ENCODE measurements at places on chromosomes 2 and 18.

GRCh38 chr2:133957724-133958480 lies 296.0 kb upstream of the MGAT5 start:
- DNase-seq, result no peak

DNA sequence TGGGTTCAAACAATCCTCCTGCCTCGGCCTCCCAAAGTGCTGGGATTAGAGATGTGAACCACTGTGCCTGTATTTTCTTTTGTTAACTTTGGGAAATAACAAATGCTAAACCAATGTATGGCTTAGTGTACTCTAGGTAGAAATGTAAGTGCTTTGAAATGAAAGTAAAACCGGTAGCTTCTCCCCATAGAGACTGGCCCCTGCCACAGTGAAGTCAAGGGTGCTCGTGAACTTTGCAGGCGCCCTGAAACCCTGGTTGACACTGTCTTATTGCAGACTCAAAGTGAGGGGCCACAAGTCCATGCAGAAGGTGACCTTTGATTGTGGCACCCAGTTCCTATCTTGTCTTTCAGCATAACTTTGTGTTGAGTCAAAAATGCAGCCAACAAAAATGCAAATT lies 24.2 kb upstream of the MTCL1 start:
- DNase-seq, result no peak

DNA sequence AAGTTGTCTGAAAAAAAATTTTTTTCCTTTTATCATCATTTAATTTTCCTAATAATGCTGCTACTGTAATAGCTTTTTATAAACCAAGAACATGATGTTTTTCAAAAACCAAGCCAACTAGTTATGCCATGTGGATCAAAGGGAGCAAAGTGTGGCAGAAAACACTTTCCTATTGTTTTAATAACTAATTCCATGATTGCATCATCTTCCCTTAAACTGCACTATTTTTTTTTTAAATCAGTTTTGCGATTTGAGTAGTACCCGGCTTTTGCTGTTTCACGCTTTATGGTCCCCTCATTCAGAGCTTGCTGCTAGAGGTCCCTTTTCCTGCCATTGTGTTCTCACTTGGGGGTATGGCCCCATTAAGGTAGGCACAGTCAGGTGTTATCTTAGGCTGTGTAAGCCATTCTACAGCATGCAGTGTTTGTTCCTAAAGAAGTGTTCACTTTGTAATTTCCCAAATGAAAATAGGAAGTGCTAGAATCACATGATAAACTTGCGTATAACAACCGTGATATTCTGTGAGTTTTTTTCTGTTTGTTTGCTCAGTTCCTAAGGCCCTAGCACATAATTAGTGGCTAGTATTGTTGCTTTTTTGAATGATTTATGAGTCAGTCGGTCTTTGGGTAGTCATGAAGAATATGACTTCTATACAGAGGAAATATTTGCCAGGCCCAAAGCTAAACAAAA lies 225.8 kb downstream of the PTGR3 start:
- peak; percentile 25 for DNase-seq

GRCh38 chr18:10430677-10431076 lies 23.8 kb upstream of the APCDD1 start:
- no peak for DNase-seq

DNA sequence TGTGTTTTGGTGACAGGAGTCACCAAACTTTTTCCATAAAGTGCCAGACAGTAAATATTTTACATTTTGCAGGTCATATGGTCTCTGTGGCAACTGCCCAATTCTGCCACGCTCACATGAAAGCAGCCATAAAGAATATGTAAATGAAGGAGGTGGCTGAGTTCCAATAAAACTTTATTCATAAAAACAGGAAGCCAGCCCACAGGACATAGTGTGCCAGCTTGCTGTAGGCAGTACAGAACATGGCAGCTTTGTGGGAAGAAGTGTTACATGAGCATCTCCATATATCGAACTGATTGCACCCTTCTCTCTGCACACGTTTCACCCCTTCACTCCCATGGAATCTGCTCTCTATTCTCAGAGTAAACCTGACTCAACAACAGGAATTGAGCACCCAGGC lies 10.2 kb downstream of the ASB18 start:
- DNase-seq, result no peak

GRCh38 chr2:28117104-28117596 lies 226.6 kb downstream of the BABAM2 start:
- DNase-seq, result no peak

DNA sequence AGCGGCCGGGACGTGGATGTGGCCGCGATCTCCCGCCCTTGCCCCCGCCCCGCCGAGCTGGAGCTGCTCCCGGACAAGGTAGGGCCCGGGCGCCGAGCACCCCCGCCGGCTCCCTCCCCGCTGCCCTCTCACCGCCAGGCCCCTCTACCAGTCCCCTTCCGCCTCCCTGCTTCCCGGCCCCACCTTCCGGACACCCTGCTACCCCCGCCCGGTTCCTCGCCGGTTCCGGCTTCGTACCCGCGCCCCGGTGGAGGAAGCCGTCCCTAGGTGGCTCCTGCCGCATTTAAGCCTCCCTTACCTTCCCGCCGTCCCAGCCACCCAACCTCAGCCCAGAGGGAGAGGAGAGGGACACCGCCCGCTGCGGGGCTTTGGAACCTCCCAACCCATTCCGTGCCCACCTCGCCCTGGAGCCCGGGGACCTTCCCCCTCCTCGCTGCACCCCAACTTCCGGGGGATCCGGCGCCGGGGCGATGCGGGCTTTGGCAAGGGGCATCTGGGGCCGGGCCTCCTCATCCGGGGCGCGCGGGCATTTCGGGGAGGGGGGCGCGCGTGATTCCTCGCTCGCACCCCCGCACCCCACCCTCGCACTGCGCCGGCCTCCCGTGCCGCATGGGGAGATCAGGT lies 475 bp downstream of the B3GNT2 start:
- DNase-seq, result no peak

DNA sequence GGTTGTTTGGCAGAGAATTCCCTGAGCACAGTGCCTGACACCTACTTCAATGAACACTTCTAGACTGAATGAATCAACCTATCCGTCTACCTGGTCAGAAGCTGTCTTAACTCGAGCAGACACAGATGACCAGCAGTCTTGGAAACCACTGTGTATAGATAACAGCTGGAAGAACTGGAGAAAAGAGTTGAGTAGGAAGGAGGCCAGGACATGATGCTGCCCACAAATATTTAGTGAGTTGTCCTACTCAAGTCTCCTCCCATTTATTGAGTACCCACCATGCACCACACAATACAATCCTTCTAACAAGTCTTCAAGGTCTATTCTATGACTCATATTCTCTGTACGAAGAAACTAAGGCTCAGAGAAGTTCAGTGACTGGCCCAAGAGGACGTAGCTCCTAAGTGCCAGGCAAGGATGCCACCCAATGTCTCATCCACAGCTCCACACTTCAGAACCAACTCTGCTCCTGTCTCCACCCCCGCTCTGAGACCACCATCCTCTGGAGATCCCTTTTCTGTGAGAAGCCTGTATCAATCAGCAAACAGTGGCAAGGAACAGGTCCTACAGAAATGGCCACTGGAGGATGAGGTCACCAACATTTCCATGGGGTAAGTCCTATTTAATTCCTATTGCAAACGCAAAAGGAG lies 62.2 kb downstream of the GALNT14 start:
- no peak for DNase-seq

Data from NCI-H1436 (cell line).